ENCODE measurements at places on chromosomes 12 and 14.

- DNase-seq, result no peak
These were observed 138.4 kb downstream of the GLT1D1 start for GRCh38 chr12:128991716-128992115.

DNA sequence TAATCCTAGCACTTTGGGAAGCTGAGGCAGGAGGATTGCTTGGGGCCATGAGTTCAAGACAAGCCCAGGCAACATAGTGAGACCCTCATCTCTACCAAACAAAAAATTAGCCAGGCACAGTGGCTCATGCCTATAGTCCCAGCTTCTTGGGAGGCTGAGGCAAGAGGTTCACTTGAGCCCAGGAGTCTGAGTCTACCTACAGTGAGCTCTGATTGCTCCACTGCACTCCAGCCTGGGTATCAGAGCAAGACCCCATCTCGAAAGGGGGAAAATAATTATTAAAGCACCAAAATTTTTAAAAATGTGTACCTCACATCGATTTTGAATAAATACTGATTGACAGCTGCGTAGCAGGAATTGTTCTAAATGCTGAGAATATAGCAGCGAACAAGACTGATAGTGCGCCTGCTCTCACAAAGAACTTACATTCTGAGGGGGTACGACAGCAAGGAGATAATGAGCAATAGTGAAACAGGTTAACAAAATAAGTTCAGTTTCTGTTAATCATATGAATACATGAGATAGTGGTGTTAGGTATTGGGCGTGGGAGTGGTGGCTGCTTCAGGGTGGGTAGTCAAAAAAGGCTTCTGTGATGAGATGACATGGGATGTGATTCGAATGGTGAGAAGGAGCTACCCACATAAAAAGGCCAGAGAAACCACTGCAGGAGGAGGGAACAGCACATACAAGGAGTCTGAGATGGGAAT, 19.6 kb downstream of the HCFC2 start:
- DNase-seq, result no peak

DNA sequence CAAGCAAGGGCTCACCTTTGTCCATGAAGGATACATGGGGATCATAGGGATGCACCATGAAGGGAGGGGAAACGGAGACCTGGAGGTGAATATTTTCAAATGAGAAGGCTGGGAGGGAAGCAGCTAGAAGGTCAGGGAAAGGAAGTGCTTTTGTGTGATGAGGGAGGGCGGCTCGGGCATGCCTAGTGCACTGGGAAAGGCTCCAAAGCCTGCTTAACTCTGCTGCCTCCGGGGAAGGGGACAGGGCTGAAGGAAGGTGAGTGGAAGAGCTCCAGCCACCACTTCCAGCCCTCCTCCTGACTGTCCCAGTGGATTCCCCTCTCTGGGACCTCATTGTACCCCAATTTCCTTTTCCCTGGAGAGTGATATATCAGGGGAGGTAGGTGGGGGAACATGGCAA, 149.4 kb upstream of the PRMT8 start:
- DNase-seq, result no peak

- no peak for DNase-seq
These were observed 30.8 kb upstream of the CDK17 start for GRCh38 chr12:96431067-96431466.

DNA sequence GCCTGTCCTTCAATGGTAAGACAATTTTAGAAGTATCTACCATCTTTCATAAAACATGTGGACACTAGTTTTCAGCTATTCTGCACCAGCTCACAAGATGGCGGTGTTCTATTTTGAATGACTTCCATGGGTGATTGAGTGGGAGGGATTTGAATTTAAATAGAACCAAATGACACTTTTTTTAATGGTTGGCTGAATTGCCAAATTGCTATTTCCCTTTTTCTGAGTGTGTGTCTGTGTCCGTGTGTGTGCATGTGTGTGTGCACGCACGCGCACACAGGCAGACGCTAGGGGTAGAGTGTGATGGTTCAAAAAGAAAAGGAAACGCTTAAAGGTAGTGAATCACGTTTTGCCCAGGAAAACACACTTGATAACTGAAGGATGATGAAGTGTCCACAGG, 362.6 kb downstream of the DAD1 start:
- DNase-seq, result no peak

- DNase-seq, result no peak
These were observed 981 bp downstream of the FLVCR2 start for GRCh38 chr14:75579338-75579864.

DNA sequence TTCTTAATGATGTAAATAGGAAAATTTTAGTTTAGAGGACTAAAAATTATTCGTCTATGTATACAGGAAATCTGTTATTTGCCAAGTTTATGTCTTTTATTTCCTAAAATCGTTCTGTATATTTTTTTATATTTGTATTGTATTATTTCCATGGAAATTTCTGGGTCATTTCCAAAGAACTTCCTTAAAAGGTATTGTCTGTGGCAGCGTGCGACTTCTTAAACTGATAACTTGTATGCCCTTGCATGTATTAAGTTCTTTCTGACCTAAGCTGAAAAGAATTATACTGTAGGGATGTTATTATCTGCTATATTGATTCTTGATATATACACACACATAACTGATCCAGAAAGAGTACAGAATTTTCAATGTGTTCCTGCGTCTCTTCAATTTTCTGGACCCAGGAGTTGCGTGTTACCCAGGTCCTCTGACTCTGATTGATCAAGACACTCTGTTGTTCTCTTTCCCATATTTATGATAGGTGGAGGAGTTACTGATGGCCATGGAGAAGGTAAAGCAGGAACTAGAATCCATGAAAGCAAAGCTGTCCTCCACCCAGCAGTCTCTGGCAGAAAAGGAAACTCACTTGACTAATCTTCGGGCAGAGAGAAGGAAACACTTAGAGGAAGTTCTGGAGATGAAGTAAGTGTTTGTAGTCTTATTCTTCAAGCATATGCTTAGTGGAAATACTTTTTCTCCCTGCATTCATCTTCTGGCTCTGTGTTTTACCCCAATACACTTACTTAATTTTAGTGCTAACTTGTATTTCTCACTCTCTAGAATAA, 298.5 kb downstream of the ERC1 start:
- no peak for DNase-seq

GRCh38 chr12:123519141-123520001, 14.1 kb downstream of the RILPL1 start:
- no peak for DNase-seq

DNA sequence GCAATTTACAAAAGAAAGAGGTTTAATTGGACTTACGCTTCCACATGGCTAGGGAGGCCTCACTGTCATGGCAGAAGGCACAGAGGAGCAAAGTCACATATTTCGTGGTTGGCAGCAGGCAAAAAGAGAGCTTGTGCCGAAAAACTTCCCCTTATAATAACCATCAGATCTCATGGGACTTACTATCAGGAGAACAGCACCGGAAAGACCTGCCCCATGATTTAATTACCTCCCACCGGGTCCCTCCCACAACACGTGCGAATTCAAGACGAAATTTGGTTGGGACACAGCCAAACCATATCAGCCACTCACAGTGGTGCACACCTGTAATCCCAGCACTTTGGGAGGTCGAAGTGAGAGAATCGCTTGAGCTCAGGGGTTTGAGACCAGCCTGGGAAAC, 68.5 kb downstream of the FBXL14 start:
- no peak for DNase-seq

Data from GM19239 (cell line).